ENCODE measurements at places on chromosomes 12 and 14.

GRCh38 chr14:54685286-54685845 lies 118.4 kb downstream of the SAMD4A start:
- no peak for DNase-seq

GRCh38 chr14:66965831-66966230 lies 223.4 kb upstream of the GARIN2 start:
- no peak for DNase-seq

DNA sequence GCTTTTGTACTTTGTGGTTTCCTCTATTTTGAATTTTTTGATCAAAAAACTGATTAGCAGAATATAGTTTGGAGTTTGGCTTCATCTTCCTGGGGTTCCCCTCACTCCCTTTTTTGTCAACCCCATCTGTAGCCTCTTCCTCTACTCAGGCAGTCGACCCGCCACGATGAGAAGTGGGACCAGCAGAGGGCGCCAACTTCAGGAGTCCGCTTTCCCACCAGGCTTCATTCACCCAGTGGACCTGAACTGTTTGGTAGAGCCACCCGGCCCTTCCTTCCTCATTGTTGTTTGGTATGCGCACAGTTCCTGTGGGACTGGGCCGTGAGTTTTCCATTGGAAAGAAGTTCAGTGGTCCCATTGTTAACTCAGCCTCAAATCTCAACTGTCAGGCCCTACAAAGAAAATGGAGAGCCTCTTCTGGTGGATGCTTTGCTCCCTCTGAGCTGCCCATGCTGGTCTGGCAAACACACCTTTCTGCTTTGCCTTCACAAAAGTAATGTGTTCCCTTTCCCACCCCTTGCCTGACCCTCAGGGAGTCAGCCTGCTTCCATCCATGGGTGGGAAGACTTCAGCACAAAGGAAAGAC lies 21.7 kb downstream of the TMBIM6 start:
- DNase-seq: peak; percentile 76

DNA sequence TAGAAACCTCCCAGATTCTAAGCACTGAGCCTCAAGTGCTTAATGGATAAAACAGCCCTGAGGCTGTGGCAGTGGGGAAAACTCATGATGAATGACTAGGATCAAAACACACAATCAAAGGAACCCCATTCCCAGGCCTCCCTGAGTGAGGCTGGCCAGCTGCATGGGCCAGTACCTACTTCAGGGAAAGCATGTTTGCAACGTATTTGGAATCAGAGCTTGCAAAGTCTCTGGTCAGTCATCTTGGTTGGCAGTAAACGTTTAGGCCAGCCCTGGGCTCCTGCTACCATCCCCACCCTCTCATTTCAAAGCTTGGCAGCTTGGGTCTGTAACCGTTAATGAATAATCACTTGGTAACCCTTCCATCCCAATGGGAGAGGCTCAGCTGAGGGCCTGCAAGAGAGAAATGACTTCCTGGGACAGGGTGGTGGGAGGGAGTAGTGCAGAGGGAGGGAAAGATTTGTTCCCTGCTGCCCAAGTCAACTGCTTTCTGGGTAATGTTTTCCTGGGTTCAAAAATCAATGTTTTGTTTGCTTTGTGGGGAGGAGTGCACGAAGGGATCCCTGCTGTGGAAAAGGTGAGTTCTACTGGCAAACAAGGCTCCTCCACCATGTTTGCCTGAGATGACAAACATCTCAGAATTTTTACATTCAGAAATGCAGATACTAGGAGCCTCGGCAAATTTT lies 2.0 kb upstream of the RNASE8 start:
- DNase-seq: no peak

- no peak for DNase-seq
These were observed 1008.4 kb upstream of the ATXN7L3B start for GRCh38 chr12:73529231-73529630.

DNA sequence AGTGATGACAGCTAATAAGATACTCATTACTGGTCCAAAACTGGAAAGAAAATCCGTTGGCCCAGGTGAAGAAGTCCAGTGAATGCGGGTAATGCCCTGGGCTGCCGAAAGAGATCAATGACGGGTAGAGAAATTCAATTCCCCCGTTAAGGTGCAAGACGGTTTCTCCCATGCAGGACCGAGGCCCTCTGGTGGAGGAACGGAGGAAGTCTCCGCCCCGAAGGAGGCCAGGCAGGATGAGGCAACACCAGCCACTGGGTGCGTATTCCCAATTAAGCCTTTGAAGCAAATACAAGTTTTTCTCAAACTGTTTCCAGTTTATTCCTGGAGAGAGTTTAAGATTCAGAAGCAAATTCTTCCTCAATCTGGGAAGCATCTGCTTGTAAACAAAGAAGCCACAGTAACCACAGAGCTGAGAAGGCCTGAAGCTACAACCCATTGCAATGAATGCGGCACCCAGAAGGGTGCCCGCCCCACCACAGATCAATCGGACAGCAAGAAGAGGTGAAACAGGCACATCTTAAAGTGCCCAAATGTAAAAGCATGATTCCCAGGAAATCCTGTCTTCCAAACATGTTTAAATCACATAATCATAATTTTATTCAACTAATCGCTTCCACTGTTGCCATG lies 118.5 kb downstream of the TTC7B start:
- DNase-seq: peak; percentile 79

- no peak for DNase-seq
These were observed 369.3 kb upstream of the DCN start for GRCh38 chr12:91551927-91552326.

DNA sequence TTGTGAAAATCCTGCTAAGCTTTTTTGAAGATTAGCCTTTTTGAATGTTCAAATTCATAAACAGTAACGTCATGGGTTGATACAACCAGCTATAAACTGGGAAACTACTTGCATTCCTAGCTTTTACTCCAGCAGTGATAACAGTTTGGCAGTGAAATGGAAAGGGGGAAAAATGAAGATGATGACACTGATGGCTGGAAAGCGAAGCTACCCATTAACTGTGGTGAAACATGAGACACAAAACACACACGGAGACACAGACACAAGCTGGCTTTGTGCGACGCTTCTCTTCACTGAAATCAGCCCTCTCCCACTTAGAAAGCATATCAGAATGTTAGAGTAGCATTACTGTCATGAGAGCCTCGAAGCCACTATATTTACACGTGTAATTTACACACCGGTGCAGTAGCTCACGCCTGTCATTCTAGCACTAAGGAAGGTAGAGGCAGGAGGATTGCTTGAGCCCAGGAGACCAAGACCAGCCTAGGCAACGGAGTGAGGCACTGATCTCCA lies 15.7 kb downstream of the VPS37B start:
- no peak for DNase-seq
